Common myeloid progenitor, CD34-positive (primary cell): ENCODE measurements at places on chromosomes 4 and X.

DNA sequence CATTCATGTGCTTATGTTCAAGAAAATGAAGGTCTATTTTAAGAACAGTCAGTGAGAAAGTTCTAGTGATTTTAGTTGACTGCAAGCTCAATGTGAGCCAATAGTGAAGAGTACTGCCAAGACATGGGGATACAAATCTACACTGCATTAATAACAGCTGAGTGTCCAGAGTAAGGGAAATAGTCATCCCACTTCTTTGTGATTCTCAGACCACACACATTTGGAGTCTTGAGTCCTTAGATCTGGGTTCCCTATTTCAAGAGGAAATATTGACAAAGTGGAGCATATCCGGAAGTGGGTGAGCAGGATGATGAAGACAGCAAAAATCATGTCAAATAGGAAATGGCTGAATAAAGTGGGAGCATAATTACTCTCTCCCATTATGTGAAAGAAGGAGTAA, 171.1 kb downstream of the LARP7 start:
- DNase-seq, result no peak

- no peak for DNase-seq
Observed at GRCh38 chrX:7108030-7108429, 39.5 kb upstream of the STS start.

DNA sequence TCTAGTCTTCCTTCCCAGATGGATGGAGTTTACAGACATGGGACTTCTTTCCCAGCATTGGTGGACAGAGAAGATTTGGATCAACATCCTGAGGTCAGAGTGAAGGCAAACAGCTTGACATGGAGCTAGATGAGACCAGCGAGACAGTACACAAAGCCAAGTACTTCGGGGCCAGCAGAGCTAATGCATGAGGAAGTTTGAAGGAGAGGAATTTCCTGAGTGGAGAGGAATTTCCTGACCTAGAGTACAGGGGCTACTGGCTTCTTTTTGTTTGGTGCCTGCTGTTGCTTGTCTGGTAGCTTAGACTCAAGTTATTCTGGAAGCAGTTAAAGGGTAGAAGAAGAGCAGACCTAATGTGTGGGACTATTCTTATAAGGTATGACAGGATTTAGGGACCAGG, 69.1 kb upstream of the EOLA2 start:
- DNase-seq, result no peak

GRCh38 chr4:86035688-86036087, 324.2 kb downstream of the MAPK10 start:
- no peak for DNase-seq

- DNase-seq, result no peak
Observed at GRCh38 chr4:113524096-113524495, 237.4 kb downstream of the CAMK2D start.

DNA sequence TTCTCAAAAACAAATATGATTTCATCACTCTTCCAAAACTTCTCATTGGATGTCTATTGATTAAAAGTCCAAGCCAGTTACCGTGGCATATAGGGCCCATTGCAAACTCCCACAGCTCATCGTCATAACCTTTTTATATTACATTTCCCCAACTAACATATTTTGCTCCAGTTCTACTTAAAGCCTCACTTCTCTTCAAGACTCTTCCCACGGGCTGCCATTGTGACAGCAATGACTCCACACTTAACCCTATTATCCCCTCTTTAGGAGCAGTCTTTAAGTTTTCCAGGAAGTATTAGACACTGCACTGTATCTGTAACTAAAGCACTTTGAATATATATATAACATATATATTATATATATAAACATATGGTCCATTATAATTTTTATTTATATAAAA, 44.5 kb downstream of the DTHD1 start:
- DNase-seq, result no peak

- DNase-seq, result no peak
Observed at GRCh38 chr4:37999000-37999716, 39.0 kb downstream of the PTTG2 start.
